Lung microvascular endothelial cell (primary cell): ENCODE measurements at places on chromosomes 5 and 9.
A peak's percentile ranks its signal among the peaks of the same experiment; 100 is the strongest.

- no peak for DNase-seq
Measured at GRCh38 chr9:137265496-137266161, 10.5 kb downstream of the NELFB start.

GRCh38 chr9:138024131-138024530 lies 146.5 kb downstream of the CACNA1B start:
- DNase-seq, result no peak

DNA sequence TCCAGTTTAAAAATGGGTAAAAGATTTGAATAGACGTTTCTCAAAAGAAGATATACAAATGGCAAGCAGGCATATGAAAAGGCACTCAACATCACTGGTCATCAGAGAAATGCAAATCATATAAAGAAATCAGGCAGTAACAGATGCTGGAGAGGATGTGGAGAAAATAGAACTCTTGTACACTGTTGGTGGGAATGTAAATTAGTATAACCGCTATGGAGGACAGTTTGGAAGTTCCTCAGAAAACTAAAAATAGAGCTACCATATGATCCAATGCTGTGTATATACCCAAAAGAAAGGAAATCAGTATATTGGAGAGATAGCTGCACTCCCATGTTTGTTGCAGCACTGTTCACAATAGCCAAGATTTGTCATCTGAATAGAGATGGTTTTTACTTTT lies 42.7 kb downstream of the SLC12A2 start:
- DNase-seq, result no peak

DNA sequence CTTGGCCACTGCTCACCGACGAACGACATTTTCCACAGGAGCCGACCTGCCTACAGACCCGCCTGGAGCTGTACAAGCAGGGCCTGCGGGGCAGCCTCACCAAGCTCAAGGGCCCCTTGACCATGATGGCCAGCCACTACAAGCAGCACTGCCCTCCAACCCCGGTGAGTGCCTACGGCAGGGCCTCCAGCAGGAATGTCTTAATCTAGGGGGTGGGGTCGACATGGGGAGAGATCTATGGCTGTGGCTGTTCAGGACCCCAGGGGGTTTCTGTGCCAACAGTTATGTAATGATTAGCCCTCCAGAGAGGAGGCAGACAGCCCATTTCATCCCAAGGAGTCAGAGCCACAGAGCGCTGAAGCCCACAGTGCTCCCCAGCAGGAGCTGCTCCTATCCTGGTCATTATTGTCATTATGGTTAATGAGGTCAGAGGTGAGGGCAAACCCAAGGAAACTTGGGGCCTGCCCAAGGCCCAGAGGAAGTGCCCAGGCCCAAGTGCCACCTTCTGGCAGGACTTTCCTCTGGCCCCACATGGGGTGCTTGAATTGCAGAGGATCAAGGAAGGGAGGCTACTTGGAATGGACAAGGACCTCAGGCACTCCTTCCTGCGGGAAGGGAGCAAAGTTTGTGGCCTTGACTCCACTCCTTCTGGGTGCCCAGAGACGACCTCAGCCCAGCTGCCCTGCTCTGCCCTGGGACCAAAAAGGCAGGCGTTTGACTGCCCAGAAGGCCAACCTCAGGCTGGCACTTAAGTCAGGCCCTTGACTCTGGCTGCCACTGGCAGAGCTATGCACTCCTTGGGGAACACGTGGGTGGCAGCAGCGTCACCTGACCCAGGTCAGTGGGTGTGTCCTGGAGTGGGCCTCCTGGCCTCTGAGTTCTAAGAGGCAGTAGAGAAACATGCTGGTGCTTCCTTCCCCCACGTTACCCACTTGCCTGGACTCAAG lies 1.5 kb downstream of the CSF2 start:
- DNase-seq, result no peak

GRCh38 chr5:172830275-172830799 lies 3.7 kb upstream of the ERGIC1 start:
- no peak for DNase-seq

GRCh38 chr9:127316586-127317323 lies 52.2 kb downstream of the GARNL3 start:
- peak; percentile 17 for DNase-seq

DNA sequence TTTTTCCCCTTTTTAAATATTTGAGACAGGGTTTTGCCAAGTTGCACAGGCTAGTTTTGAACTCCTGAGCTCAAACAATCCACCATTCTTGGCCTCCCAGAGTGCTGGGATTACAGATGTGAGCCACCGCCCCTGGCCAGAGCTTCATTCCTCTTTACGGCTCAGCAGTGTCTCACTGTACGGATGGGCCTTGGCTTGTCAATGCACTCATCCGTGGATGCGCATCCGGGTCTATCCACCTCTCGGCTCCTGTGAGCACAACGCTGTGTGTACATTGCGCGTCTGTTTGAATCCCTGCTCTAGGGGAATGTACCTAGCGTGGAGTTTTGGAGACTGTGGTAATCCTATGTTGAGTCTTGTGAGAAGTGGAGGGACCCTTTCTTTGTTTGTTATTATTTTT lies 10.9 kb upstream of the EGFL7 start:
- no peak for DNase-seq

GRCh38 chr5:83265318-83265717 lies 188.0 kb downstream of the XRCC4 start:
- peak; percentile 55 for DNase-seq

DNA sequence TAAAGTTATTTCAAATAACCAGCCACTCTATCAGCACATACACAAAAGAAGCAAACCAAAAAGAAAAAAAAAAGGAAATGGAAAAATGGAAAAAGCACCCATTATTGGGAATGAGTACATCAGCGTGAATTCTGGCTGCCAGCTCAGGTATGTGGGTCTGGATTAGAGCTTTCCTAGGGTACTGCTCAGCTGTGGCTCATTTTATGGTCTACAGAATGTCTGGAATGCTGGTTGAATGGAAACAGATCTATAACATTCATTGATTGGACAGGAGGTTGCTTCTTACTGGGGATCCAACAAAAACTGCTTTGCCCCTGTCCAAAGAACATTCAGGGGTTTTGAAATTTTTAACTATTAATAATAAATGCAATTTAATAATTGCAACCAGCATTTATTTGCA lies 3.9 kb upstream of the CAST start:
- no peak for DNase-seq

GRCh38 chr9:103978396-103978795 lies 115.7 kb upstream of the SMC2 start:
- DNase-seq, result no peak

DNA sequence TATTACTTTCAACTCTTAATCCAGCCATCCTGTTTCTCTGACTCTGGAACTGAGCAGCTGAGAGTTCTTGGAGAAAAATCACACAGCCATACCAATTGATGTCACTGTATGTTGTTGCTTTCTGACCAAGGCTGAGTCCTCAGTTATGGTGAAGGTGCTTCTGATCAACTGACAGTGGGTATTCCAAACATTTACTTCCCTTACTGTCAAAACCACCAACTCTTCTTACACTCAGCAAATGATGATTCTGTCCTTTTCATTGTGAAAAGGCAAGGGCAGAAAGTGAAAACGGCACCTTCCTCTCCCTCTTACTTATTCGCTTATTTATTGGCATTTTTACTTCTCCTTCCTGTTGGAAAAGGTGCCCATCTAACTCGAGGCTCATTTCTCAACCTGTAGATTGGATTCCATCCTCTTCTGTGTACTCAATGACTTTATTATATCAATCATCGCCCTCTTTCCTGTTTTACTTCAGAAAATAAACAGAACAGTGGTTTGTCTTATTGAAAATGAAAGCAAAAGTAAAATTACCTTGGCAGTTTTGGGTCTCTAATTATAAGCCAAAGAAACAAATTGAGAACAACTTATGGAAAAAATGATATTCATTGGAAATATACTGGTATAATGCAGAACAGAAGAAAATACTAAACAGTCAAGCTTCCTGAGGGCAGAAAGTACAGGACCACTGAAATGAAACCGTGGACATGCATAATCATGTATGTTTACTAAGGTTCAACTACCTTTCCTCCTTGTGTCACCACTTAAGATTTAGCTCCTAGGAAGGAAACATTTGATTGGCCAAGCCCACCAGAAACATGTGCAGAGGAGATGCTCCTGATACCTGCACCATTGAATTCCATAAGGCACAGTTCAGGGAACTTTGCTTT lies 104.5 kb upstream of the CHD1 start:
- DNase-seq, result peak; percentile 33

- no peak for DNase-seq
Measured at GRCh38 chr9:137303151-137303892, 1.3 kb upstream of the NRARP start.

DNA sequence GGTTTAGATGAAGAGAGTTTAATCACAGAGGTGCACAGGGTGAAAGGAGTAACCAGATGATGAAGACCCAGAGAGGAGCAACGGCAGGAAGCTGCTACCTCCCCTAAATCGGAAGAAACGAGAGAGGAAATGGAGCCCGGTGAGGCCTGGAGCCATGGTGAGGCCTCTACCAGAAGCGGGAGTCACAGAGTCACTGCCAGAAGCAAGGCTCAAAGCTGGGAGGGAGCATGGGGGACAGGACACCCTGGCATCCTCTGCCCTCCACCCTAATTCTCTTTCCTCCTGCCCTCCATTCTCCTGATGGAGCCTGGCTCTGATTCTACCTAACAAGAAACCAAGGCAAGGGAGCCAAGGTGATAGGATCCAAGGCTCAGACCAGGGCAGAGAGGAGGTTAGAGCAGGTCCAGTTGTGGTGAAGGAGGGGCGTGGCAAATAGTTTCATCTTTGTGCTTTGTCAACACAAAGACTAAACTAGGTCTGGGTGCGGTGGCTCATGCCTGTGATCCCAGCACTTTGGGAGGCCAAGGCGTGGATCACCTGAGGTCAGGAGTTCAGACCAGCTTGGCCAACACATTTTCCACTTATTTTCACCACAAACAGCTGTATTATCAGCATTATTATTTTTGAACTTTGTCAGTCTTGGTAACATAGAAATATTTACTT lies 134.4 kb upstream of the RAI14 start:
- no peak for DNase-seq

DNA sequence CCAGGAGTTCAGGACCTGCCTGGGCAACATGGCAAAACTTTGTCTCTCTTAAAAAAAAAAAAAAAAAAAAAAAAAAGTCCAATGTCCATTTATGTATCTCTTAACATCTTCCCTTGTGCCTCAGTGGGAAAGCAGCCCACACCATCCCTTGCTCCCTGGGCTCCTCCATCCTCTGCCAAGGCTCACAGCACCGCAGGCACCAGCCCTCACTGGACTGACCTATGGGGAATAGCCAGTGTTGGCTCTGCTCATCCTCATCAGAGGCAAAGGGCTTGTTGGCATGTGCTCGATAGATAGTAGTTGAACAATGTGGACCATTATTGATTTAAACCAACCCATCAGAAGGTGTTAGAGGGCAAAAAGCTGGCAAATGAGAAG lies 61.8 kb upstream of the LRRTM2 start:
- no peak for DNase-seq

GRCh38 chr5:57094753-57095683 lies 78.8 kb upstream of the GPBP1 start:
- peak; percentile 12 for DNase-seq
